ENCODE measurements at places on chromosomes 16 and 17.

DNA sequence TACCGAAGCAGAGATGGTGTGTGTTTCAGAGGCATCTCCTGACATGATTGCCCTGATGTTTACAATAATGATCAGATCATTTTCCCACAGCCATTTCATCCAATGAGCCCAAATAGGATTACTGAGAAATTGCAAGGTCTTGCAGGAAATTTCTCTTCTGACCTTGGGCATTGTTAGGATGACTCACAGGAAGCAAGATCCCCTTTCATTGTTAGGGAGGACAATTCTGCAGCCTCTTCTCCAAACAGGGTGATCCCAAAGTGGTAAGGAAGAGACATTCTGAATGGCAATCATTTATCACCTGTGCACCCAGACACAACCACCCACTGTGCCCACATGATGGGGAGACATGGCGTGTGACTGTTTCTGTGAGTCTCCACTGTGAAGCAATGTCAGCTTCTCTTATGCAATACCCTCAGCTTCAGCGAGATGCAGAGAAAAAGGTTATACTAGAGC lies 306.7 kb upstream of the XYLT1 start:
- no peak for DNase-seq

- DNase-seq: no peak
These were observed 122.9 kb downstream of the ABCA8 start for GRCh38 chr17:68832109-68832802.

GRCh38 chr16:11016524-11016988 lies 72.2 kb downstream of the CLEC16A start:
- DNase-seq: no peak

GRCh38 chr16:64225696-64226095 lies 896.2 kb downstream of the CDH11 start:
- DNase-seq: no peak

GRCh38 chr17:12536021-12536420 lies 129.7 kb upstream of the MYOCD start:
- DNase-seq: no peak

GRCh38 chr17:41496803-41497484 lies 7.2 kb upstream of the KRT36 start:
- DNase-seq: peak; percentile 63

- no peak for DNase-seq
These were observed 46.9 kb upstream of the HNF1B start for GRCh38 chr17:37791447-37792399.

DNA sequence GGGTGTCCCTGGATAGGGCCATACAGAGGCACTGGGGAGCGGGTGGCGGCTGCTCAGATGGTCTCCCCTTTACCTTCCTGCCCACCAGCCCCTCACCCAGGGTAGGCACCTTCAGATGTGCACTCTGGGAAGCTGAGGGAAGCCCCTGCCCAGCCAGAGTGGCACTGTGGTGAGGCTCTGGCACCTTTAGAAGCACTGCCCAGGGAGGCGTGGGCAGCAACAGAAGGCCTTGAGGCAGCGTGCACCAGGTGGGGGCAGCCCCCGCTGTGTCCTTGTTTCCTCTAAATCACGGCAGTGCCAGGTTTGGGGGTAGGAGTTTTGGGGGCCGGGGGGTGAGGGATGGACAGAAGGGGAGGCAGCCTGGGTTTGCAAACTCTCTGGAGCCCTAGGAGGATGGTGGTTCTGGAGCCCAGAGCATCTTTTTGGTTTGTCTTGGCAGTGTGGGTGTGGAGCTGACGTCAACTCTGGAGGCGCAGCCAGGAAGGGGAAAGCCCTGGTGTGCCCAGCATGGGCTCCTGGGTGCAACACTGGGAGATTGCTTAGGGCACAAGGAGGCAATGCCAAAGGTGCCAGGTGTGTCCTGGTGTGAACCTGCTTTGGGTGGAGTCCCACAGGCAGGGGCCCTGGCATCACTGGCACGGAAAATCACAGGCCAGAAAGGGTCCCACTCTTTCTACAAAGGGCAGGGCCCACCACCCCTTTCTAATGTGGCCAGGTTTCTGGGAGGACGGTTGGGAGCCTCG lies 23.1 kb upstream of the CDC42EP4 start:
- DNase-seq: no peak

GRCh38 chr16:13032911-13033310 lies 131.5 kb downstream of the SHISA9 start:
- DNase-seq: no peak

- DNase-seq: no peak
These were observed 86.6 kb upstream of the DNAH9 start for GRCh38 chr17:11511696-11512095.

- DNase-seq: no peak
These were observed 76.3 kb downstream of the AMFR start for GRCh38 chr16:56349086-56349415.

DNA sequence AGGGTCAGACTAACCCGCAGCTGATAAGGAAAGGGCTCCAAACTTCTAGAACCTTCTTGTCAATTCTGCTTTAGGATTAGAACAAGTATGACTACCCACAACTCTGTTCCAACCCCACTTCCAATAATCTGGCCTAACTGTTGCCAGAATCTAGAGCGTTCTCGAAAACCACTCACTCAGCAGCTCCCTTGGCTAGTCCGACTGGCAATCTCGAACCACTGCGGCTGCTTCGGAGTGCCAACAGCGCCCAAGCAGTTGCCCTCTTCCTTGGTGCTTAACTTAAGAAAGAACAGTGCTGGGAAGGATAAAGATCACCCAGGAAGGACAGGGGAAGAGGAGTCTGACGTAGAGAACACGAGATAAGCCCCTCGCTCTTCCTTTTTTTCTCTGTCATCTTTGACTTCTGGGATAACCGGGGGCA lies 818 bp downstream of the DNAJC7 start:
- no peak for DNase-seq

- DNase-seq: no peak
These were observed 13.8 kb upstream of the GAA start for GRCh38 chr17:80087346-80088265.

DNA sequence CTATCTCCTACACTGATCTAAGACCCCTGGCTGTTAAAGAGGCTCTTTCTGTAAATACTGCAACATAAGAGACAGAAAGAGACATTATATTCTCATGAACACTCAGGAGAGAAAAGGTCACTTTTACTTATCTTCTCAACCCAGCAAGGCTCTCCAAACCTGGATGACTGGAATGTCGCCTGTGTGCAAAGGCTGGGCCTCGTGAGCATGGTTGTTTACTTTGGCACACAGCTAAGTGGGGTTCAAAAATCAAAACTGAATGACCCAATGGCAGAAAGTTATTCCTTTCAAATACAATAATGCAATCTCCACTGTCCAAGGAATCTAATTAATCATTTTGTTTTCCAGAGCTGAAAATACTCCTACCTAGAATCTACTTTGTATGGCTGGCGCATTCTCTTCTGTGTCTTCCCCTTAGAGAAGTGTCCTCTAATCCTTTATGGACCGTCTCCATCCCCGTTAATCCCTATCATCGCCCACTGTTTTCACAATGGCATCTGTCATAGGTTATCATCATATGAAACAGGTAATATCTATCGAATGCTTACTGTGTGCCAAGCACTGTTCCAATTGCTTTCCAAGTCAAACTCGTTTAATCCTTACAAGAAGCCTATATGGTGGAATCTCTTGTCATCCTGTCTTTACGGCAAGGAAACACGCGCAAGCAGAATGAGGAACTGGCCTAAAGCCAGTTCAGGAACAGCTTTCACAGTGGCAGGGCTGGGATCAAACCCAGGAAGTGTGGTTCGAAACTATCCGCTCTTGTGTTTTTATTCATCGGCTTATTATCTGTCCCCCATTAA lies 1.3 kb downstream of the SLX4 start:
- no peak for DNase-seq

DNA sequence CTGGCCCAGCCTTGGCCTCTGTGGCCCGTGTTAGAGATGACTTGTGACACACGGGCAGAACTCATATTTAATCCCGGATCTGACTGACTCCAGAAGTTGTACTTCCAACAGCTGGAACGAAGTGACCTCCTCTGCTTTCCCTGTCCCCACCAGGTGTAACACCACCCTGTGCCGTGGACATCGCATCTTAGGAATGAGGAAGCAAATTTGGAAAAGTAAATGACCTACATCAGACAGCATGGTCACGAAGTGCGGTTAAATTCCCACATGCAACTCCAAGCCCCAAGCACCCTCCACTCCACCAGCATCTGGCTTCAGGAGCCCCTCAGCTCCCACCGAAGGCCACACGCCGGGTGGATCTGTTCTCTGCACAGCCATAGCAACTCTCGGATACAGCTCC lies 2.9 kb downstream of the TK1 start:
- no peak for DNase-seq

GRCh38 chr17:26766743-26767142 lies 527.2 kb upstream of the WSB1 start:
- no peak for DNase-seq

- DNase-seq: no peak
These were observed 60.9 kb downstream of the CLEC19A start for GRCh38 chr16:19346335-19346922.

- no peak for DNase-seq
These were observed 7.3 kb upstream of the TSPOAP1 start for GRCh38 chr17:58335779-58336455.

GRCh38 chr17:54405826-54406225 lies 494.8 kb upstream of the TOM1L1 start:
- no peak for DNase-seq
